ENCODE measurements at places on chromosomes 6 and 20.

- no peak for DNase-seq
Measured at GRCh38 chr20:60055740-60056139, 97.5 kb downstream of the CDH26 start.

GRCh38 chr20:37564016-37564387 lies 36.3 kb upstream of the BLCAP start:
- DNase-seq: no peak

DNA sequence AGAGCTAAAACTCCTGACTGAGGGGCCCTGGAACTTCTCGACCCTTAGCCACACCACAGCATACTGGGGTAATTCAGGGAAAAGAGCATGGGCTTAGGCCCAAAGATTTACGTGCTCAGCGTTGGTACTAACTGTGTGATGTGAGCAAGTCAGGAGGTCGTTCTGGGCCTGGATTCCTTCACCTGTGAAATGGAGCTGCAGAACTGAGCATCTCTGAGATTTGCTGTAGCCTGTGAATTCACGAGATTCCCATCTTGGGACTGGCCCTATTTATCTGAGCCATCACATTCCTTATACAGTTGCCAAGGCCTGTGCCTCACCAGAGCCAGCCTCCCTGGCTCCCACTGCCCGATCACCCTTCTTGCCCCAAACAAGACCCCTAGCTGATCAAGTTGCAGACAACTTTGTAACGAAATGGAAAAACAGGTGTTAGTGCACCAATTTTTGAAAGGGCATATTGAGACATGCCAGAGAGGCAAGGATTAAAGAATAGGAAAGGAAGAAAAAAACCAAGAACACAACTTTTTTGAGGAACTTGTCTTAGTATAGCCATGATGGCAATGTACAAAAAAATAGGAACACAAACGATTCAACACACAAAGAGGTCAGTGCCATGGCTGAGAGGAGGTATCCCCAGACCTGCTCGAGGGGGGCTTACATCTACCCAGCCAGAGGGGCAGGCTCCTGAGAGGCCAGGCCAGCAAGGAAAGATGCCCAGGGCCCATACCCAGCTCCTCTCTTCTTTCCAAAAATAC lies 323.0 kb upstream of the JARID2 start:
- no peak for DNase-seq

DNA sequence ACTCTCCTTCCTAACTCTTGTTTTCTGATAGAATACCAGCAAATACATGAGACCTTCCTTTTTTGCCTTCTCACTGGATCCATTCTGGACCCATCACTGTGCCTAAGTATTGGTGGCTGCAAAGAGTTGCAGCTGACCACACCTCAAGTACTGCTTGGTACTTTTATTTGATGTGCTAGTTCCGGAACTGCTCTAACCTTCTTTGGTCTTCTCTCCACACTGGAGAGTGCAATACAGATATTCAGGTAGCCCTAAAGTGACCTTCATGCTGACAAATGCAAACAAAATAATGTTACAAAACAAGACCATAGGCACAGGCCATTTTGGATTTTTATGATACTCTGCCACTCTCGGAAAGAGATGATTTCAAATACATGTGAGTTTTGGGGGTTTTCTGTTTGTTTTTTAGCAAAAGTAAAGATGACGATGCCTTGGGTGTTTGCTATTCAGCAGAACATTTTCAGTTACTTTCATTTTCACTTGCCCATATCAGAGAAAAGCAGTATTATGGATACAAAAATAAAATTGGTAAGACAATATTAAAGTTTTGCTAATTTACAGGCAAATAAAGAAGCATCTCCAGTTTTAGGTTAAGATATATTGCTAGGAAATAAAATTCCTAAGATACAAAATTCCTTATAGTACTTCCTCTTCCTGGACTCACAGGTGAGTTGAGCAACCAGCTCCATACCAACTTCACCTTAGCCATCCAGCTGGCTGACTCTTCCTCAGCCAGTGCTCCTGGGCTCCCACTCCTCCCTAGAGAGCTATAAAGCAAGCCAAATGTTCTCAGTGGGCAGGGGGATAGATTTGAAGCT lies 42.0 kb downstream of the PTPRK start:
- DNase-seq: no peak

DNA sequence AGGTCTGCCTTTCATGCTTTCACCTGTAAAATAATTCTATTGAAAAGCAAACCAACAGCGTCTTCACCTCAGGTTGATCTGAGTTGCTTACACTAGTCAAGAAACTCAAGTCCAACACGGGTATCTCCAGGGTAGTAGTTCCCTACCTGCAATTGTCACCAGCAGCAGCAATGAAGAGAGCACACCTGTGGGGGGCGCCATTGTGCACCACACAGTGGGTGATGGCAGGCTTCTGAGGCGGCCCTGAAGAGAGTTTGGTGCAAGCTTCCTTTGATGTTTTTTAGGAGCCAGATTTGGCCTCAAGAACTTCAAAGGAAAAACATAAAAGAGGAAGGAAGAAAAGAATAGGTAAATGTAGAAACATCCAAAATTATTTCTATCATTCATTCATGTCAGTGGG lies 45.1 kb downstream of the KIAA0319 start:
- DNase-seq: no peak

- DNase-seq: no peak
Measured at GRCh38 chr6:163427498-163428254, 13.2 kb downstream of the QKI start.

- no peak for DNase-seq
Measured at GRCh38 chr6:143159001-143159400, 98.3 kb downstream of the AIG1 start.

DNA sequence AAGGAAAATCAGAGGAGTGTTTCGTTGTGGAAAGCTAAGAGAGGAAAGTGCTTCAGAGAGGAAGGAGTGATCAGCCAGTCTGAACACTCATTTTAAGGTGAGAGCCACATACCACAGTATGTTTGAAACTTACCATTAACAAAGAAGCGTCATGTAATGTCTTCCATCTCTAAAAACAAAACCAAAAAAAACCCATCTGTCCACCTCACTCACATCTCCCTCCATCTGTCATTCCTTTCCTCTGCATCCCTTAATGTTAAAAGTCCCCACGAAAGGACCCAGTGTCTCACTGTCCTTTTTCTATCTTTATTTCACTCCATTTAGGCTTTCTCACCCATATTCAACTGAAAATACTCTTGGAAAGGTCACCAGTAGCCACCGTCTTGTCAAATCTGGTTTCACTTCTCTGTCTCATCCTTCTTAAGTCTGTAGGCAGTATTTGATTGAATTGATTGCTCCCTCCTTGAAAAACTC lies 59.4 kb upstream of the GNRH2 start:
- no peak for DNase-seq

DNA sequence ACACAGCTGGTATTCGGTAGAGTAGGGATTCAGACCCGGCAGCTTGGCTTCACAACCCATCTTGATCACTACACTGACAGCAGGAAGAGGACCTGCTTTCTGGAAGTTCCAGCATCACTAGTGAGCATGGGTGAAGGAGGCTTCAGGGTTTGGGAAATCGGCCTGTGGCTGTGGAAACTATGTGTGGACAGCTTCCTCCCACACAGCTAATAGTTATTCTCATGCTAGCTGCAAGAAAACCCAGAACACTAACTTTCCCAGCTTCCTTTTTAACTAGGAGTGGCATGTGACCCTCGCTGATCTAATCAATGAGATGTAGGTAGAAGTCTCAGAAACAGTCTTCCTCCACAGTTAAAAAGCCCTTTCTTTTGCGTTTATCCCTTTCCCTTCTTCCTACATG lies 36.3 kb upstream of the SIRPA start:
- DNase-seq: no peak

DNA sequence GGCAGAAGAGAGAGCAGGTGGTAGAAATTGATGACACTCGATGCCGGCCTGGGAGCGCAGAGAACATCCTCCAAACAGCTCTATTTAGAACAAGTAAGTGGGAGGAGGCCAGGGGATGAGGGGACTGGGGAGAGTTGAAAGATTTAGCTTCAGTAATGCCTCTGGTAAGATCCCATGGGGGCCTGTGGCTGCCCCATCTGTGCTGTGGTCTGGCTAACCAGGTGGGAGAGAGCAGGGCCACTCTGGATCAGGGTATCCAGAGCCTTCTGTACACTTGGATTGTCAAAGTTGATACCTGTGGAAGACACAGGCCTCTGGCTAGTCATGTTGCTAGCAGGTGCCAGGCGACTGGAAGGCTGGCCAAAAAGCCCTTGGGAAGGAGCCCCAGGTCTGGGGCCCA lies 27.6 kb downstream of the NCOA5 start:
- DNase-seq: no peak

DNA sequence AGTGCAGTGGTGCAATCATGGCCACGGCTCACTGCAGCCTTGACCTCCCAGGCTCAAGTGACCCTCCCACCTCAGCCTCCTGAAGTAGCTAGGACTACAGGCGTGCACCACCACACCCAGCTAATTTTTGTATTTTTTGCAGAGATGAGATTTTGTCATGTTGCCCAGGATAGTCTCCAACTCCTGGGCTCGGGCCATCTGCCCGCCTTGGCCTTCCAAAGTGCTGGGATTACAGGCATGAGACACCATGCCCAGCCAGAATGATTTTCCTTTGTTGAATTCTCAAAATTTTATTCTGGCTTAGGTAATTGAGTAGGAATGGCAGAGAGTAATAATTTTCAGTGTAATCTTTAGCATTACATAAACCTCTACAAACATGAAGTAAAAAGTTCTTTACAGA lies 37.1 kb downstream of the SLC16A10 start:
- DNase-seq: no peak

- no peak for DNase-seq
Measured at GRCh38 chr6:31401403-31401802, 2.0 kb upstream of the MICA start.

- DNase-seq: no peak
Measured at GRCh38 chr6:14673201-14673600, 555.6 kb downstream of the CD83 start.

DNA sequence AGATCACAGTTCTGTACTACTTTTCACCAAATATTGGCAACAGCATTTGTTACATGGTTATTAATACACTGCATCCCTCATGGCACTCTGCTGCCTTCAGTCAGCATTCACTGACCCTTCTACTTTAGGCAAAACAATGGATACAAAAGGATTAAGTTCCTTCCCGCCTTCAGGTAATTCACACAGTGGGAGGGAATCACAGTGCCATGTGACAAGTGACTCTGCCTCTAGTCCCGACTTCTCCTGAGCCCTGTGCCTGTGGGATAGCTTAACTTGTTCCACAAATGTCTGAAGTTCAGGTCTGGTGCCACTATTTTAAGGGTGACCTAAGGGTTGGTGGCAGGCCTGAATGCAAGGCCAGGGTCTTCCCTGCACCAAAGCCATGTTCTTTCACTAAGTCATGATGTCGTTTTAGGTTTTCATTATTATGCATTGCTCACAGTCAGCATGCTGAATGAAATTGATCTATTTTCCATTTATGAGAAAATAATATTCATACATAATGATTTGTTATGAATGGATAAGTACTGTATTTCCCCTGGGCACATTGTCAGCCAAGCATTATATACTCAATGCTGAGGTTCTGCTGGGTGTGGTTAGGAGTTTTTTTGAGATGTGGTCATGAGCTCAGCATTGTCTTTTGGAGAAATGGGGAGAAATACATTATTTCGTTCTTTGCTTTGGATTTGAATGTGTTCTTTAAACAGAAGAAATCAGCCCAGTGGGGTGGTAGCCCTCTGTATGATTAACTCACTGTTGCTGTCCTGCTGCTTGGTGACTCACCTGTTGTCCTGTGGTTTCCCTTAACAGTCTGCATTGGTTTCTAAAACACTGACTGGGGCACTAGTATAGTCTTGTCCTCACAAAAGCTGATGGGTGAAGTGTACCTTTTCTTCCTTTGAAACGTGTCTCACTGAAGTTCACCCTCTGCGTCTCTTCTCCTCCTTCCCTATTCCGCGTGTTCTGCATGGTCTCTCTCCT lies 66.4 kb downstream of the AFDN start:
- DNase-seq: no peak

Measured in NCI-H2081 treated with DMSO at 0.1 percent for 48 hours (cell line).